ENCODE measurements at places on chromosomes 3 and 15.

GRCh38 chr3:2154621-2155020 lies 56.0 kb downstream of the CNTN4 start:
- DNase-seq = no peak

GRCh38 chr15:69668963-69669362 lies 216.3 kb downstream of the RPLP1 start:
- no peak for DNase-seq

DNA sequence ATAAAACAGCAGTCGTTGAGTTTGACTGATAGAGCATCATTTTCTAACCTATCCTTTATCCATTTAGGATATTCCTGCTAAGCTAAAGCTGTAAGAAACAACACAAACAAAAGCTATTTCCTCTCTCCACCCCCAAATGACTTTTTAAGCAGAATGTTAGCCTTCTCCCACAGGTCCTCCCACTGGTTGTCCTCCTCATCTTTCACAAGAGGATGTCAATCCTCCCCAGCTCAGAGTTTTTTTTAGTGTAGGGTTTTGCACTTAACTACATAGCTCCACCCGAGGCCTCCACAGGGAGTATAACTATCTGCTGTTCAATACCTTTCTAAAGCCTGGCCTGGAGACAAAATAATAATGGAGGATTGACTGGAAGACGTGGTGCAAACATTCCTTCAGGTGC lies 7.8 kb downstream of the SETMAR start:
- DNase-seq = no peak

DNA sequence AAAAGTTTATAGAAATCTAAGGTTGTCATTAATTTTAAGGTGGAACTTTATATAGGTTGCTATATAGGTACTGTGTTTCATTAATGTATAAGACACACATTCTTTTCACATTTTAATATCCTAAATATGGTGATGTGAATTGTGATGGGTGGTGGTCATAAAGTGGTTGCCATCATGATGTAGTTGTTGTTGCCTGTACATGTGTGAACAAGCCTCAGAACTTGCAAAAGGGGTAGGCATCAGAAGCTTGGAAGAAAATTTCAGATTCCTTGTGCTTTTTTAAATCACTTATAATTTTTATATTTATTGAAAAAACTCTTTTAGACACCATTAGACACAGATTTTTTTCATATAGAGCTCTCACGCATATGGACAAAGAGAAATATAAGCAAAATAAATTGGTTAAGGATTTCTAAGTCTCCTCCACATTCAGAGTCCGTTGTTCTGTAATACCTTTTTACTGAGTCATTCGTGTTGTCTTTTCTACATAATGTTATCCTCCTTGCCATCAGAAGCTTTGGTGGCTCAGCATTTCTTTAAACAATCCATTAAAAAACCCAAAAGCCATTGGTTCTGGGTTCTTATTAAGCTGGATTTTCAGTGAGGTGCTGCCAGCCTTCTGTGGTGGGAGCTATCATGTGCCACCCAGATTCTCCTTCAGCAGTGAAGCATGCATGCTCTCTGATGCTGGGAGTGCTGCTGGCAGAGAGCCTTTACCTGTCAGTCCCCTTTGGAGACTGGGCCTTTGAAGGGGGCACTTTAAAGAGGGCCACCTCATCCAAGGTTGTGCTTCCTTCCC lies 140.4 kb upstream of the GALNT15 start:
- DNase-seq = no peak

- no peak for DNase-seq
Observed at GRCh38 chr15:43095708-43096347, 10.0 kb downstream of the UBR1 start.

Data from NCI-H460 (cell line).